ENCODE measurements at places on chromosomes 1 and 21.

- H3K27ac ChIP-seq, result no peak overlapping the region
- no peak for DNase-seq
- no peaks in the 10 kb centered on the region for H3K27me3 ChIP-seq
- no peaks in the 10 kb centered on the region for H3K4me1 ChIP-seq
These were observed 98.7 kb downstream of the OBSCN start for GRCh38 chr1:228306275-228307217.

- H3K27ac ChIP-seq, result no peak overlapping the region
- DNase-seq, result no peak
- H3K4me3 ChIP-seq, result no peak overlapping the region
- no peaks in the 10 kb centered on the region for H3K4me1 ChIP-seq
- peaks cover 40% of the 10 kb centered on the region for H3K36me3 ChIP-seq
These were observed 50.3 kb downstream of the PGM1 start for GRCh38 chr1:63643517-63643916.

DNA sequence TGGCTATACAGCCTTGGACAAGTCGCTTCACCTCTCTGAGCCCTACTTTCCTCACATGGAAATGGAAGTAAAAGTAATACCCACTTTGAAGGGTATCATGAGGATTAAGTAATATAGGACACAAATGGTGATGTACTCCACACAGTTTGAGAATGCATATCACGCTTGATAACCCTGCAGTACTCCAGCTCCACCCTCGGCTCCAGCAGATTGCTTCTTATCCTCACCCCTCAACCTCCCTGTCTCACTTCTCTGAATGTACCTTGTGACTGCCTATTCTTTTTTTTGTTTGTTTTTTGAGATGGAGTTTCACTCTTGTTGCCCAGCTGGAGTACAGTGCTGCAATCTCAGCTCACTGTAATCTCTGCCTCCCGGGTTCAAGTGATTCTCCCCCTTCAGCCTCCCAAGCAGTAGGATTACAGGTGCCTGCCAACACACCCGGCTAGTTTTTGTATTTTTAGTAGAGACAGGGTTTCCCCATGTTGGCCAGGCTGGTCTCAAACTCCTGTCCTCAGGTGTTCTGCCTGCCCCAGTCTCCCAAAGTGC lies 55.5 kb downstream of the LDLRAD2 start:
- no peak overlapping the region for H3K4me3 ChIP-seq
- H3K36me3 ChIP-seq, result no peaks in the 10 kb centered on the region
- H3K4me1 ChIP-seq, result peaks cover 2% of the 10 kb centered on the region
- H3K27me3 ChIP-seq, result no peaks in the 10 kb centered on the region

- peaks cover 17% of the 10 kb centered on the region for H3K4me1 ChIP-seq
- no peaks in the 10 kb centered on the region for H3K36me3 ChIP-seq
- H3K27ac ChIP-seq, result no peak overlapping the region
- no peaks in the 10 kb centered on the region for H3K27me3 ChIP-seq
- DNase-seq, result no peak
- H3K4me3 ChIP-seq, result no peak overlapping the region
These were observed 27.1 kb downstream of the AHDC1 start for GRCh38 chr1:27576806-27577227.

DNA sequence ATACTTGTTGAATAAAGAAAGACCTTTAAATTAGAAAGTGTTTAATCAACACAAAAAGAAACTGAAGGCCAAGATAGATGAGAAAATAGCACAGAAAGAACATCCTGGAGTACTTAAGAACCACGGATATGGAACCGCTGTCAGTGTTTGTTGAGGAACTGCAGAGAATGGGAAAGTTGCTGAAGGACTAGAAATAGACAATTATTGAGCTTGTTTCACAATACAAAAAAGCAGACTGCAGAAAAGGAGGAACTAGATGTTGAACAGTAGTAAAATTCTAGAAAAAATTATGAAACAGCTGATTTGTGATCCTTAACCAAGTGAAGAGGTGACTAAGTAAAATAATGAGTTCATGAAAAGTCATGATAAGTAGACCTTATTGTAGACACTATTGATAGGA lies 29.7 kb downstream of the MYSM1 start:
- H3K27ac ChIP-seq, result no peak overlapping the region
- no peak overlapping the region for H3K4me3 ChIP-seq
- peaks cover 44% of the 10 kb centered on the region for H3K36me3 ChIP-seq
- H3K27me3 ChIP-seq, result no peaks in the 10 kb centered on the region

- H3K36me3 ChIP-seq, result no peaks in the 10 kb centered on the region
- no peaks in the 10 kb centered on the region for H3K4me1 ChIP-seq
- DNase-seq, result peak; percentile 2
- peaks cover 3% of the 10 kb centered on the region for H3K27me3 ChIP-seq
- no peak overlapping the region for H3K27ac ChIP-seq
These were observed 223.0 kb downstream of the PLA2G4A start for GRCh38 chr1:187051618-187052232.

- H3K27ac ChIP-seq, result no peak overlapping the region
- no peaks in the 10 kb centered on the region for H3K36me3 ChIP-seq
- no peak for DNase-seq
- H3K27me3 ChIP-seq, result peaks cover 12% of the 10 kb centered on the region
These were observed 30.0 kb upstream of the COL18A1 start for GRCh38 chr21:45374826-45375455.

DNA sequence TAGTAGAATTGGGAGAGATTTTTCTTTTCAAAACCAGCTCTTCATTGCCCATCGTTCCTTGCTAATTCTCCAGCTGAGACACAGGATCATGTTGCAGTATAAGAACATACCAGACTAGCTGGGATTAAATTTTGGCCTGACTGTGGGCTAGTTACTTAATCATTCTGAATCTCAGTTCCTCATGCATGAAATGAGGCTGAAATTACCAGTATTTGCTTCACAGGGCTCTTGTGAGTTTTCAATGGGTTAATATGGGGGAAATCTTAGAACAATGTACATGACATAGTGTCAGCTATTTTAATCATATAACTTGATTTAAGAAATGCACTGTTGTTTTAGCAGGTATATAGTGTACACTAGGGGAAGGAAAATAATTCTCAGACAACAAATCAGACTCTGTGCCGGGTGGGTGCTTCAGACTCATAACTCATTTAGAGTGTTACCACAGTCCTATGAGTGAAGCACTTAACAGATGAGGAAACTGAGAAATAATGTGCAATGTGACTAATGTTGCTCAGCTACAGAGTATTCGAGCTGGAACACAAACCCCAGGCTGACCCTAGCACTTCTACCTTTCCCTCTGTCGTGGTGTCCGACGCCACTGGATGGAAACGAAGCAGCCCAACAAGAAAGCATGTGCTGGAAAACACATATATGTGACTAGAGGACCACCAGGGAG lies 137.6 kb upstream of the SGIP1 start:
- H3K4me3 ChIP-seq, result no peak overlapping the region
- DNase-seq, result no peak
- peaks cover 1% of the 10 kb centered on the region for H3K36me3 ChIP-seq

GRCh38 chr1:26317612-26318337 lies at the start of gene CD52:
CD52 (plus strand) TSS chr1:26317958; CDS start chr1:26318018, 60 bp downstream.
- peak; percentile 75 for DNase-seq
- peak within 1 kb of the TSS; percentile 95 for H3K4me3 ChIP-seq
- H3K27ac ChIP-seq, result peak within 1 kb of the TSS; percentile 97
- H3K4me1 ChIP-seq, result peaks cover 81% of the 10 kb centered on the region

GRCh38 chr1:41330588-41331545 lies 30.4 kb upstream of the FOXO6 start:
- no peak for DNase-seq
- H3K36me3 ChIP-seq, result no peaks in the 10 kb centered on the region
- peaks cover 4% of the 10 kb centered on the region for H3K4me1 ChIP-seq
- H3K27ac ChIP-seq, result no peak overlapping the region
- peaks cover 7% of the 10 kb centered on the region for H3K27me3 ChIP-seq
- no peak overlapping the region for H3K4me3 ChIP-seq

GRCh38 chr1:156497078-156497742 lies 3.4 kb downstream of the MEF2D start:
- peak overlapping the region; percentile 46 for H3K27ac ChIP-seq
- no peak for DNase-seq
- peaks cover 6% of the 10 kb centered on the region for H3K36me3 ChIP-seq
- H3K4me1 ChIP-seq, result peaks cover 80% of the 10 kb centered on the region
- H3K27me3 ChIP-seq, result no peaks in the 10 kb centered on the region
- H3K4me3 ChIP-seq, result peak overlapping the region; percentile 86

DNA sequence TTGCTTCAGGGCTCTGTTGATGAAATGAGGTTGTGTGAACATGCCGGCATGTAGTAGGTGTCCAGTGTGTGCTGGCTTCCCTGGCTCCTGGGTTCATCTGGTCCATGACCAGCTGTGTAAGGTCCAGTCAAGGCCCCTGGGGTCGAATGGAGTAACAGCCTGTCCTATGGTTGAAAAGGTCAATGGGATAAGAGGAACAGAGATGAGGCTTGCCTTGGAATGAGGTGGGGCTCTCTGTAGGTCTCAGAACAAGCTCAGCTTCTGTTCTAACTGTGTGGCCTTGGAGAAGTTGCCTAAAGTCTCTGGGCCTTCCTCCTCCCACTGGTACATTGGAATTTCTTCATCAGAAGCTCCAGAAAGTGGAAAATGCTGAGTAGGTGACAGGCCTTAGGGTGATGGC lies 26.6 kb downstream of the RPS6KA1 start:
- H3K4me3 ChIP-seq, result no peak overlapping the region
- H3K27me3 ChIP-seq, result no peaks in the 10 kb centered on the region
- H3K4me1 ChIP-seq, result peaks cover 55% of the 10 kb centered on the region
- peak overlapping the region; percentile 83 for H3K27ac ChIP-seq
- peaks cover 65% of the 10 kb centered on the region for H3K36me3 ChIP-seq

DNA sequence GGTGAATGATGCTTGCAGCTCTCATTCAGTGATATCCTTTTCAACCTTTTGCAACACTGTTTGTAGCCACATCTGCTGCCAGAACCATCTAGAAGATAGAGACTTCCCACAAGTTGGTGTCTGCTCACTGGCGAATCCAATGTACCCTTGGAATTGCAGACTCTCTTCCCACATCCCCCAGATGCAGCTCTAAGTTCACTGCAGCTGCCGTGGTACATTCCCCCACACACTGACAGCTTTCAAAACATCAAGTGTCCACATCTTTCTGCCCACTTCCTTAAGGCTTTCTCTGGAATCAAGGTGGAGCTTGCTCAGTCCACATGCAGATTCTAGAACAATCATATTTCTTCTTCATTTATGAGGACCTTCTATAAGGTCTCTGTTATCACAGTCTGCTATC lies 99.2 kb downstream of the PLPPR4 start:
- H3K36me3 ChIP-seq, result no peaks in the 10 kb centered on the region
- H3K27ac ChIP-seq, result no peak overlapping the region
- no peak for DNase-seq
- H3K27me3 ChIP-seq, result peaks cover 7% of the 10 kb centered on the region
- no peaks in the 10 kb centered on the region for H3K4me1 ChIP-seq
- no peak overlapping the region for H3K4me3 ChIP-seq

GRCh38 chr1:224698015-224698451 lies 81.9 kb downstream of the CNIH3 start:
- H3K4me1 ChIP-seq, result no peaks in the 10 kb centered on the region
- H3K27me3 ChIP-seq, result peaks cover under 1% of the 10 kb centered on the region
- no peaks in the 10 kb centered on the region for H3K36me3 ChIP-seq
- no peak overlapping the region for H3K27ac ChIP-seq

DNA sequence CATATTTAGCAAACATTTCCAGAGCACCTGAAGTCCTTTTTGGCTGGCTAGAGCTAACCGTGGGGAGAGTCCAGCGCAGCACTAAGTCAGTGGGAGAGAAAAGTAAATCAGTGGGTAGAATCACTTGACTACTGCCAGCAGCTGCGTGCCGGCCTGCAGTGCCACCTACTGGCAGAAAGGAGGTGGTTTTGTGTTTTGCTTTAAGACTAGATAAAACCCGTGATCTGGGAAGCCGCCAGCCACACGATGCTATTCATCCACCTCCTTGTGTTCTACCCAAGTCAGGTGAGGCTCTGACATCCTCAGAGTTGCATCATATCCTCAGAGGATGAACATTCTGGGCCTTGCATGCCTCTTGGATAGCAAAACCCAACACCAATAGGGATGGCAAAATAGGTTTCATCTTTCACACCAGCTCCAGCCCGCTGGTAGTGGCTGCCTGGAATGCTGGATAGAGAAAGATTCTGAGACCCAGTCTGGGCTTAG lies 14.1 kb upstream of the HEYL start:
- H3K4me1 ChIP-seq, result peaks cover 3% of the 10 kb centered on the region
- no peak overlapping the region for H3K27ac ChIP-seq
- DNase-seq, result peak; percentile 78
- H3K27me3 ChIP-seq, result peaks cover 12% of the 10 kb centered on the region
- H3K36me3 ChIP-seq, result no peaks in the 10 kb centered on the region

- H3K4me1 ChIP-seq, result peaks cover 20% of the 10 kb centered on the region
- H3K4me3 ChIP-seq, result no peak overlapping the region
- no peak for DNase-seq
- no peak overlapping the region for H3K27ac ChIP-seq
- H3K36me3 ChIP-seq, result peaks cover 10% of the 10 kb centered on the region
These were observed 9.5 kb downstream of the EYA3 start for GRCh38 chr1:28078680-28079626.

GRCh38 chr1:232617237-232617636 lies 12.7 kb downstream of the SIPA1L2 start:
- H3K36me3 ChIP-seq, result no peaks in the 10 kb centered on the region
- no peak overlapping the region for H3K4me3 ChIP-seq
- H3K4me1 ChIP-seq, result peaks cover 11% of the 10 kb centered on the region
- H3K27me3 ChIP-seq, result peaks cover 2% of the 10 kb centered on the region
- H3K27ac ChIP-seq, result no peak overlapping the region

- H3K27me3 ChIP-seq, result peaks cover 16% of the 10 kb centered on the region
- no peaks in the 10 kb centered on the region for H3K36me3 ChIP-seq
- no peaks in the 10 kb centered on the region for H3K4me1 ChIP-seq
- DNase-seq, result no peak
- no peak overlapping the region for H3K27ac ChIP-seq
These were observed 74.1 kb upstream of the CD34 start for GRCh38 chr1:207984831-207985572.

DNA sequence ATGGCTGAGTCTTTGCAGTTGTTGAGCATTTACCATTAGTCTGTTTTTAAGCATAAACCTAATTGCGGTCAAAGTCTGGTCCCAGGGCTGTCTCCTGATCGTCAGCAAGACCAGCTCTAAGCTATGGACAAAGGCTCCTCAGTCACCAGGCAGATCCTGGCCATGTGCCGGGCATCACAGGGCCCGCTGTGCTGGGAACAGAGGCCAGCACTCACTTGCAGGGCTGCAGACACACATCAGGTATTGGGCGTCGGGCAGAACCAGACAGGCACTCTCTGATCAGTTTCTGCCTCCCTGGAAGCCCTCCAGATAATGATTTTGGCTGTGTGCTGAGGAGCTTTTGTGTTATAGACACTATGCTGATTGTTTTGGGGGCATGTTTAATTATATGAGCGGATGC lies 26.6 kb downstream of the TMEM51 start:
- DNase-seq, result no peak
- no peaks in the 10 kb centered on the region for H3K36me3 ChIP-seq
- peaks cover 8% of the 10 kb centered on the region for H3K4me1 ChIP-seq
- H3K4me3 ChIP-seq, result no peak overlapping the region

- no peaks in the 10 kb centered on the region for H3K27me3 ChIP-seq
- DNase-seq, result no peak
- H3K4me1 ChIP-seq, result peaks cover 21% of the 10 kb centered on the region
- H3K27ac ChIP-seq, result peak overlapping the region; percentile 71
- no peak overlapping the region for H3K4me3 ChIP-seq
These were observed 7.5 kb downstream of the XKR8 start for GRCh38 chr1:27967106-27967883.

- H3K27ac ChIP-seq, result no peak overlapping the region
- H3K4me1 ChIP-seq, result peaks cover 60% of the 10 kb centered on the region
- no peaks in the 10 kb centered on the region for H3K36me3 ChIP-seq
These were observed 66.8 kb upstream of the BACH1 start for GRCh38 chr21:29231756-29232529.

GRCh38 chr21:45942755-45943629 lies 38.6 kb upstream of the COL6A1 start:
- H3K36me3 ChIP-seq, result no peaks in the 10 kb centered on the region
- H3K27ac ChIP-seq, result no peak overlapping the region
- H3K4me3 ChIP-seq, result no peak overlapping the region
- no peak for DNase-seq
